A172 (cell line): ENCODE measurements at places on chromosomes 7 and 10. TPM values are rescaled to one million over a fixed set of nuclear protein-coding genes. Genes with fewer than 3 reads are reported as not detected.

DNA sequence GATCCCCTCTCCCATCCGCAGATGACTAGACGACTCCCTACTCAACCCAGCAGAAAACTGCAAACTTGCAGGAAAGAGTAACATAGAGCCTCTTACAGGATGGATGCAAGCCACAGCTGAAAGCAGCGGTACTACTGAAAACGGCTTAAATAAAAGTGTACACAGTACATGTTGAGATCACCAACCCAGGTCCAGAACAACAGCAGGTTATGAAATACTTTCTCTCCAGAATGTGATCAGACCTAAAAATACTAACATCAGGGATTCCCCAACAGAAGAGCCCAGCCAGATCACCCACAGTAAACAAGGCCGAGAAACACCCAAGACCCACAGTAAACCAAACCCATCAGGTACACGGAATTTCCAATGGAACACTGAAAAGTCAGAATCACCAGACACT, 13.2 kb downstream of the ATE1 start:
- DNase-seq, result no peak

GRCh38 chr10:110211465-110211843, 4.0 kb downstream of the MXI1 start:
- DNase-seq, result no peak

Gene UNCX
- total RNA-seq, result not detected in 2 replicates

DNA sequence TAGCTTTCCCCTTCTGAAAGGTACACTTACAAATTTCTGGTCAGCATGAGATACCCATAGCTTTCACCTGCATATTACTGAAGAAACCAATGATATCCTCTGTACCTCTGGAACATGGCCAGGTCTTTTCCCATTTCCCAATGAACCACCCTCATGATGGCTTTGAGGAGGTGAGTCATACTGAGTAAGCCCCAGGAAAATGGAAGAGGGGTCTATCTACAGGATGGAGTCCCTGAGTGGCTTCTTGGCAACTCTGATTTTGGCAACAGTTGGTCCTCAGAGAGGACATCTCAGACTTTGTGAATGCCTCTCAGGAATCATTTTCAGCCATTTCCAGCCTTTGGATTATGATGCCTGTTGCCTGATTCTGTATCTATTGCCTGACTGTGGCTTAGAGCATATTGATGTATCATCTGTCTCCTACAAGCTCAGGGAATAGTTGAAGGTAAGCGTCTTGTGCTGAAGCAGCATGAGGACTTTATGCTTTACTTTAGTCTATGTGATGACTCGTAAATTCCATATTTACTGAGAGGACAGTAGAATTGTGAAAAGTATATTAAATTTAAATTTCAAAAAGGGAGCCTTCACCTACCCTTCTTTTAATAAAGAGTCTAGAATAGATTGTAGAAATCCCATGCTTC, 84.7 kb upstream of the DKK1 start:
- peak; percentile 65 for DNase-seq

- DNase-seq, result no peak
Measured at GRCh38 chr7:73648593-73649332, 18.9 kb upstream of the VPS37D start.

GRCh38 chr7:21414795-21415393, 13.0 kb upstream of the SP4 start:
- DNase-seq, result no peak

GRCh38 chr7:979886-980571, 3.0 kb upstream of the CYP2W1 start:
- DNase-seq, result no peak

DNA sequence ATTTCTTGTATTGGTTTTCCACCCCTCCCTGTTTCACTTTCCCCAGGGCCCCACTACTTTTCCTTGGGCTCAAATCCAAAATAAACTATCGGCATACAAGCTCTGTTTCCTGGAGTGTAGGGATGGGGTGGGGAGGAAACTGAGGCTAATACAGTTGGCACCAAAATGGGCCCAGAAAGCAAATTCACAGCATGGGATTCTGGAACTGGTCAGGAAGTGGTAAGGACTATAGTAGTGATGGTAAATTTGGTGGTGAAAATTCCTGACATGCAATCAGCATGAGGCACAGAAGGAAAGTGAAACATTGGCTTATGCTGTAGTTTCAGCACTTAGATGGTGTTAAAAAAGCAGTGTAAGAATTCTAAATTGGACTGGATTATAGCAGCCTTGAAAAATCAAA, 8.7 kb upstream of the SAMD9L start:
- peak; percentile 46 for DNase-seq

Gene CHST3
- total RNA-seq, result 57.0 and 59.0 TPM in 2 replicates

GRCh38 chr10:96978621-96979154, 146.6 kb downstream of the LCOR start:
- no peak for DNase-seq

DNA sequence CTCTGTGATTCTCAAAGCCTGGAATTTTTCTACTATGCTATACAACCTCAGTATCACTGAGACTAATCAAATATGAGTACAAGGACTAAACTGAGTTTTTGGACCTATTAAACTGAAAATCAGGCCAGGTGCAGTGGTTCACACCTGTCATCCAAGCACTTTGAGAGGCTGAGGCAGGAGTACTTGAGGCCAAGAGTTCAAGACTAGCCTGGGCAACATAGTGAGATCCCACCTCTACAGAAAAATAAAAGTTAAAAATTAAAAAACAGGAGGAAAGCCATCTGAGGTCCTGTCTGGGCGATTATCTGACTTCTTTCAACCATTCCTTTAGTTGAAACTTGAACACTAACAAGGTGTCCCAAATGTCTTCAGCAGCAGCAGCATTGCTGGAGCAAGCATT, 7.0 kb downstream of the XRCC2 start:
- no peak for DNase-seq

- DNase-seq, result no peak
Measured at GRCh38 chr7:11403781-11404180, 428.2 kb downstream of the THSD7A start.

- DNase-seq, result no peak
Measured at GRCh38 chr7:116583653-116584052, 58.8 kb downstream of the CAV1 start.

GRCh38 chr7:47267346-47267745, 314.6 kb downstream of the TNS3 start:
- DNase-seq, result no peak
